K562 (cell line): ENCODE measurements at places on chromosomes 1 and 21.

DNA sequence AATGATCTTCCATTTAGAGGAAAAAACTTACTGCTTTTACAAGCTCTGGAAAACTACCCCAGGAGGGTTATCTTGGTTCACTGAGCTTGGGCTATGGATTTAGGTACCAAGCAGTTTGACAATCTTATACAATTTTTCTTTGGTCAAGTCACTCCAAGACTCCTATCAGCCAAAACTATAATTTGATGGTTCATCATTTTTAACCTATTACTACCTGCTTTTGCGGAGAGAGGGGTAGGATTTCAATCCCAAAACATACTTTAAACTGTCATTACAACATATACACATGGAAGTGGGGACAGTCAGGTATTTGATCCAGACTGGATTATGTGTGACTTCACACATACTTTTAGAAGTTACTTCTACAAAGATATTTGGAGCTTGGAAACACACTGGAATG is 71.8 kb downstream of the RUNX1 start:
- no peak for DNase-seq
- H3K36me3 ChIP-seq, result no peaks in the 10 kb centered on the region
- no peak overlapping the region for H3K27ac ChIP-seq

GRCh38 chr1:91876040-91876470 is 9.9 kb downstream of the TGFBR3 start:
- H3K27me3 ChIP-seq, result no peaks in the 10 kb centered on the region
- H3K36me3 ChIP-seq, result no peaks in the 10 kb centered on the region
- H3K27ac ChIP-seq, result no peak overlapping the region
- peaks cover 6% of the 10 kb centered on the region for H3K4me1 ChIP-seq

GRCh38 chr1:65235867-65236805 is 73.2 kb upstream of the DNAJC6 start:
- no peaks in the 10 kb centered on the region for H3K36me3 ChIP-seq
- H3K27ac ChIP-seq, result no peak overlapping the region
- DNase-seq, result no peak
- H3K4me1 ChIP-seq, result peaks cover 42% of the 10 kb centered on the region; the same call in 2 of the 3 replicates

DNA sequence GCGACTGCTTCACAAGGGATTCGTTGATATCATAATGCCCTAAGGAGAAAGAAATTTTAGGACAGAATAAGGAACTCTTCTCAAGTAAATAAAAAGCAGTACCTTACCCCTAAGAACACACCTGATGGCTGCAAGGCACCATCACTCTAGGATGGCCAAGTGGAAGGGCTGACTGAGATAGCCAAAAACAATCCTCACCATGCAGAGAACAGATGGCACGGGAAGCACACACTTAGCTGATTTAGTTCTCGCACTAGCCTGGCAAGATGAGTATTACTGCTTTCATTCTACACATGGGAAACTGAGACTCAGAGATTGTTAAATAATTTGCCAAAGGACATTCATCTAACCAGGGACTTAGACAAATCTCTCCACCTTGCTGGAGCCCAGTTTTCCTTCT is 43.8 kb downstream of the STPG1 start:
- H3K27ac ChIP-seq, result no peak overlapping the region
- H3K27me3 ChIP-seq, result peaks cover 26% of the 10 kb centered on the region
- no peak for DNase-seq
- no peak overlapping the region for H3K4me3 ChIP-seq
- H3K36me3 ChIP-seq, result no peaks in the 10 kb centered on the region

DNA sequence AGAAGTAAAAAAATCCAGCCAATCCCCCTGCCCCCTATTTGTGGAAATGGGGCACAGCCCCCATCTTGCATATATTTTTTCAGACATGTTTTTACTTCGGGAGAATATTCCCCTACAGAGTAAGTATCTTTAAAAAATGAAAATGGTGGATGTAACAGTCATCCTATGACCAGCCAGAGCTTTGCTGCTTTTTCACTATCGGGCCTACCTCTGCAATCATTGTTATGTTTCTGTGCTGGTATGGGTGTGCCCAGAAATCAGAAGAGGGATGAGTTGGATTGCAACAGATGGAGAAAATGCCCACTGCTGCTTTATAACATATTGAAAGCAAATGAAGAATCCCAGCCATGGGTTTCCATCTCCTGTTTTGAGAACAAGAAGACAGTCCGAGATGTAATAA is 2.9 kb downstream of the CD247 start:
- H3K4me1 ChIP-seq, result peaks cover 9% of the 10 kb centered on the region
- H3K4me3 ChIP-seq, result no peak overlapping the region
- DNase-seq, result no peak
- H3K36me3 ChIP-seq, result no peaks in the 10 kb centered on the region
- H3K27me3 ChIP-seq, result peaks cover 19% of the 10 kb centered on the region

DNA sequence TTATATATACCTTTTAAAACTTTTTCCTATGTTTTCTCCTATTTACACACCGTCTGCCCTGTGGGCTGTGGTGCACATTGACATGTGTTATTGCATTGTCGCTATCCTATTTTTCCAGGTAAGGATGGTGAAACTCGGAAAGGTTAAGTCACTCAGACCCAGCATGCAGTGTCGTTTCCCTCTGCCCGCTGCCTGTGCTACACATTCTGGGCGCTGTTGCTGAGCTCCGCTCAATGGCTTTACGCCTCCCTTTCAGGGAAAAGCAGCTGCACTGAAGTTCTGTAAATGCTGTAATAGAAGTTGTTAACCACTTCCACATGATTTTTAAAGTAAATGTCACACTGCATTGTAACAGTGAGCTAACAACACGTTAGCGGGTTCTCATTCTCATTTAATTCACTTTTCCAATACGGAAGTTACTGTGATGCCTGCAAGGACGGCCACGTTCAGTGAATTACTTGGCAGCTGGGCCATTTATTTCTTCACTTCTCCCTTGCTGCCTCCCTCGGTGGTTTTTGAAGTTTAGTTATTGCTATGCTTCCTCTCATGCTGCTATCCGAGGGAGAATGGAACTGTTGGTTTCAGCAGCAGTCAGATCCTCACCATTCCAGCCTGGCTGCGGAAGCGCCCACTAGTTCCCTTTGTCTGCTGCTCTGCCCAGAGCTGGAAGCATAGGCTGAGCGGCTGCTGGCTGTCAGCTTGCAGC is 288.7 kb downstream of the SPATA17 start:
- no peaks in the 10 kb centered on the region for H3K27me3 ChIP-seq
- DNase-seq, result no peak
- H3K4me3 ChIP-seq, result no peak overlapping the region
- no peak overlapping the region for H3K27ac ChIP-seq

DNA sequence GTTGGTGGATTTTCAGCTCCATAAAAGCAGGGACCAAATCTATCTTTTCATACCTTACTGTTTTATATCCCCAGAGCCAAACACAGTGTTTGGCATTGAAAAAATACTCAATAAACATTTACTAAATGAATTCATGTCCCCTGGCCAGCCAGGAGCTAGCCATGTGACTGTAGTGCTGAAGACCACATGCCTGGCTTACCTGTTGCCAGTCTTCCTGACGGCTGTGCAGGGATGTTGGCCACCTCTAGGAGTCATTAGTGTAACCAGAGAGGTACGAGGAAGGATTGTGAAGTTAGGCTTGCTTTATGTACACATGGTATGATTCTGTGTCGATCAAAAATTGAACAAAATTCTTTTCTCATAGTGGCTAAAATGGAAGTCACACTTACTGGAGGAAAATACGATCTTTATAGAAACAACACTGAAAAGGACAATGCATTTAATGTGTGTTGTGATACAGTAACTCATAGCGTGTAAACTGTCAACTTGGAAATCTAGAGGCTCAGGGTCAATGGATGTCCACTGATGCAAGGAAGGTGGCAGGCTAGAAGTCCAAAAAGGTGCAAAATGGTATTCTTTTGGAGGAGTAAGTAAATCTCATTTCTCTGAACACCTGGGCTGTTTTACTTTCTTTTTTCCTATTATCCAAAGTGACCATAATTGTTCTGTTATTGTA is 60.9 kb downstream of the FGGY start:
- no peak overlapping the region for H3K4me3 ChIP-seq
- no peaks in the 10 kb centered on the region for H3K4me1 ChIP-seq
- no peak overlapping the region for H3K27ac ChIP-seq
- no peaks in the 10 kb centered on the region for H3K36me3 ChIP-seq
- no peaks in the 10 kb centered on the region for H3K27me3 ChIP-seq

GRCh38 chr1:109190189-109190588 is 23.5 kb upstream of the SARS1 start:
- no peaks in the 10 kb centered on the region for H3K36me3 ChIP-seq
- no peak for DNase-seq

GRCh38 chr1:187413405-187414169 is 584.8 kb downstream of the PLA2G4A start:
- H3K4me1 ChIP-seq, result no peaks in the 10 kb centered on the region
- H3K27me3 ChIP-seq, result no peaks in the 10 kb centered on the region
- H3K4me3 ChIP-seq, result no peak overlapping the region
- no peak for DNase-seq
- no peak overlapping the region for H3K27ac ChIP-seq
- H3K36me3 ChIP-seq, result no peaks in the 10 kb centered on the region

DNA sequence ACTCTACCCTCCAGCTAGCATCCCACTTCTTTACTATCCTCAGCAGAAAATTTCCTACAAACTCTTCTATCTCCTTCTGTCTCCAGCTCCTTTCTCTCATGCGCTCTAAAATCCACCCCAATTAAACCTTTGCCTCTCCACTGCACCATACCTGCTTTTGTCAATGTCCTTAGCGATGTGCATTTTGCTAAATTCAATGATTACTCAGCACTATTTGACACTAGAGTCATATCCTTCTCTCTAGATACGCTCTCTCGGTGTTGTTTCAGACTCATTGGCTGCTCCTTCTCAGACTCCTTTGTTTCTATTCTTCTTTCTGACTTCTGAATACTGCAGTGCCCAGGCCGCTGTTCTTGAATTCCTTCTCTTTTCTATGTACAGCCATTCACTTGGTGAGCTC is 144.2 kb downstream of the HLX start:
- DNase-seq, result no peak
- no peaks in the 10 kb centered on the region for H3K36me3 ChIP-seq
- no peak overlapping the region for H3K4me3 ChIP-seq
- no peaks in the 10 kb centered on the region; the same call in 2 of the 3 replicates for H3K4me1 ChIP-seq
- no peaks in the 10 kb centered on the region for H3K27me3 ChIP-seq
